Left ventricle myocardium inferior (tissue), 1 donor: ENCODE measurements at places on chromosomes 4 and X. TPM values are rescaled to one million over a fixed set of nuclear protein-coding genes. Genes with fewer than 3 reads are reported as not detected.

Gene USP17L18
- total RNA-seq = not detected

Gene GRPEL1
- total RNA-seq = 58.2 TPM

DNA sequence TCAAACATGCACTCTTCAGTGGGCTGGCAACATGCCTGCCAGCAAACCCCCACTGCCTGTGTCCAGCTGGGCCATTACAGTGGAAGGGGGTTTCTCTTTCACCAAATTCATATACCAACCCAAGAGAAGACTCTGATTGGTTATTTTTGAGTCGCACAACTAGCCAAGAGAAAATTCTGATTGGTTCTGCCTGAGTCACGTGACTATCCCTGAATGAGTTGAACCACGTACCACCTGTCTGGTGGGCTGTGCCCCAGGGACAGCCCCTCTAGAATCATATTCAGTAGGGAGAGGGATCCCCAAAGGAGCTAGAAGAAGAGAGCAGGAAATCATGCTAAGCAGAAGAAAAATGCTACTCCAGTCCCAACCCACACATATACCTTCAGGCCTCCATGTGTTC lies 313.1 kb downstream of the STK32B start:
- no peak for DNase-seq

GRCh38 chr4:2296631-2297601 lies 35.0 kb upstream of the MXD4 start:
- DNase-seq = no peak

Gene STPG2
- not detected for total RNA-seq

DNA sequence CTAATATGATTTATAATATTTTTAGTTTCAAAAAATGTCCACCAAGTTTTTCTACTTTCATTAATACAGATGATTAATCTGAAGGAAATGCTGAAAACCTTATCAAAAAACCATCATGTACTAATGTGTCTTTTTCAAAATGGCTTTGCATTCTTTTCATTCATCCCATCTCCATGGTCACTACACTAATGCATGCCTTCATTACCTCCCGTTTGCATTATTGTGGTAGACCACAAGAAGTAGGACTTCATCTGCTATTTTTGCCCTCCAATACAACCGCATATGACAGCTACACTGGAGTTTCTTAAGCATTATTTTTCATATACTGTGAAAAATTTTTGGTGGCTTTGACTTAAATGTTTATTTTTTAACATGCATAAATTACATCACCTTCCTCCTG lies 37.9 kb upstream of the FSTL5 start:
- DNase-seq = no peak

- DNase-seq = no peak
These were observed 1221.1 kb upstream of the ADGRL3 start for GRCh38 chr4:59979061-59979460.

DNA sequence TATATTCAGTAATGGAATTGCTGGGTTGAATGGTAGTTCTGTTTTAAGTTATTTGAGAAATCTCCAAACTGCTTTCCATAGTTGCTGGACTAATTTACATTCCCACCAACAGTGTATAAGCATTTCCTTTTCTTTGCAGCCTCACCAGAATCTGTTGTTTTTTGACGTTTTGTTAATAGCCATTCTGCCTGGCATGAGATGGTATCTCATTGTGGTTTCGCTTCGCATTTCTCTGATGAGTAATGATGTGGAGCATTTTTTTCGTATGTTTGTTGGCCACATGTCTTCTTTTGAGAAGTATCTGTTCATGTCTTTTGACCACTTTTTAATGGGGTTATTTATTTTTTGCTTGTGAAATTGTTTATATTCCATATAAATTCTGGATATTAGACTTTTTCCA lies 13.6 kb upstream of the MAGED4B start:
- no peak for DNase-seq

GRCh38 chr4:150078579-150079080 lies 385 bp downstream of the DCLK2 start:
- no peak for DNase-seq

Gene ZNF595
- total RNA-seq = 6.0 TPM

GRCh38 chrX:64427281-64427680 lies 32.0 kb upstream of the MTMR8 start:
- DNase-seq = no peak

DNA sequence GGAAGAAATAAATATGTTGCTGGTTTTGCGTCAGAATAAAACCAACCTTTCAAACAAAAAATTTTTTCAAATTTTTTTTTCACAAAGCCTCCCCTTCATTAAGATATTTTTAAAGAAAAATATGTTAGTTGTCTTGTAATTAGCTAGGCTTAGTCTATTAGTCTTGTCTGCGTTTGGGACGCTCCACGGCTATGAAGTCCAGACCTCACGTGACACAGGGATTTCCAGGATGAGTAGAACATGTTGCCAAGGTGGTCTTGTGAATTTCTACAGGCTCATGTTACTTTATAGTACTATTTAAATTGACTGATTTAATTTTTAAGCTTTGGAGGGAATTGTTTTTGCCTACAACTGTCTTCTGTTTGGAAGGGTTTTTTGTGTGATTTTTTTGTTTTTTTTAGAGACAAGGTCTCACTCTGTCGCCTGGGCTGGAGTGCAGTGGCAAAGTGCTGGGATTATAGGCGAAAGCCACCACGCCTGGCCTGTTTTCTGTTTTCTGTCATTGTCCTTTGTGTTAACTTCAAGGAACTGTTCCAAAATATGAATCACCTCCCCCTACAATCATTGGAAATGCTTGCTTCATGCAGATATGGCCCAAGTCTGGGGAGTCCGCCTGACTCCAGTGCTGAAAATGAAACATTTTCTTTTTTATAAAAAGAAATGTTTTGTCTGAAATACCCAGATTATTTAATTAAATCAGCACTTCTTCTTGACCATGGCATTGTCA lies 26.2 kb downstream of the TMEM144 start:
- DNase-seq = no peak

GRCh38 chrX:84453351-84454246 lies 48.7 kb downstream of the HDX start:
- peak; percentile 10 for DNase-seq
